ENCODE measurements at places on chromosomes 6 and 20.

DNA sequence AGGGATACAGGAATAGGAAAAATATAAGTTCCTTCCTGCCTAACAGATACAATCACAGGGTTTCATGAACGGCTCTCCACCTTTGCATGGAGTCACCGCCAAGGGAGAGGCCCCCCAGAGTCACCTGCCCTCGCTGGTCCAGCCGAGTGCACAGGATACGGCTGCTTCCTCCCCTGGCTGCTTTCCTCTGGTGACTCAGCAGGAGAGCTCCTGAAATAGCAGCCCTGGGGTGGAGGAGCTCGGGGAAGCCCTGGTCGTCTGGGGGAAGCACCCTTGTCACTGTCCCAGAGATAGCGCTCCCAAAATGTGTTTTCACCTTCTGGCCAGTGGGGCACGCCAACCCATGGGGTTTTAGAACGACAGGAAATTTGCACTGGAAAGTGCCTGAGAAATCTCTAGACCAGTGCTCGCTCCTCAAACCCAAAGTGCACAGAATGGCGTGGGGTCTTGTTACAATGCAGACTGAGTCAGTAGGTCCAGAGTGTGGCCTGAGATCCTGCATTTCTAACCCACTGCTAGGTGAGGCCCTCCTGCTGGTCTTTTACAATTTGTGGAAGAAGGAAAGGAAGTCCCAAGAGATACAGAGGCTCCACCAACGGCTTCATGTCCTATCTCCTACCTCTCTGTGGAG is 35.9 kb upstream of the FAM50B start:
- peak; percentile 68 for DNase-seq

- no peak for DNase-seq
Observed at GRCh38 chr6:56005426-56005825, 130.0 kb upstream of the BMP5 start.

- peak; percentile 39 for DNase-seq
Observed at GRCh38 chr6:32046450-32047083, 8.4 kb downstream of the CYP21A2 start.

DNA sequence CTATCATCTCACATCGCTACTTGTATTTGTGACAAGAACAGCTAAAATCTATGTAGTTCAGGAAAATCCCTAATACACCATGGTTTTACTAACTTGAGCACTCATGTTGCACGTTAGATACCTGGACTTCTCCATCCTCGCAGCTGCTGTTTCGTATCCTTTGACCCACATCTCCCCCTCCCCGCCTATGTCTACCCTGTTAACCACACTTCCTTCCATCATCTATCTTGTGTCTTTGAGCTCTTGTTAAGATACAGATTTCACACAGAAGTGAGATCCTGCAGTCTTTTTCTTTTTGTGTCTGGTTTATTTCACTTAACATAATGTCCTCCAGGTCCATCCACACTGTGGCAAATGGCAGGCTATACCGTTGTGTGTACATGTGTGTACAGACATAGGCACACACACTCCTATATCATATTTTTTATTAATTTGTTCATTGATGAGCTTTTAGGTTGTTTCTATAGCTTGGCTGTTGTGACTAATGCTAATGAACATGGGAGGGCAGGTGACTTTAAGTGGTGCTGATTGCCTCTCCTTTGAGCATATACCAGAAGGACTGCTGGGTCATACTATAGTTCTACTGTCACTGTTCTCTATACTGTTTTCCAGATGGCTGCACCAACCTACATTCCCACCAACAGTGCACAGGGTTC is 117.8 kb downstream of the WDR27 start:
- no peak for DNase-seq

DNA sequence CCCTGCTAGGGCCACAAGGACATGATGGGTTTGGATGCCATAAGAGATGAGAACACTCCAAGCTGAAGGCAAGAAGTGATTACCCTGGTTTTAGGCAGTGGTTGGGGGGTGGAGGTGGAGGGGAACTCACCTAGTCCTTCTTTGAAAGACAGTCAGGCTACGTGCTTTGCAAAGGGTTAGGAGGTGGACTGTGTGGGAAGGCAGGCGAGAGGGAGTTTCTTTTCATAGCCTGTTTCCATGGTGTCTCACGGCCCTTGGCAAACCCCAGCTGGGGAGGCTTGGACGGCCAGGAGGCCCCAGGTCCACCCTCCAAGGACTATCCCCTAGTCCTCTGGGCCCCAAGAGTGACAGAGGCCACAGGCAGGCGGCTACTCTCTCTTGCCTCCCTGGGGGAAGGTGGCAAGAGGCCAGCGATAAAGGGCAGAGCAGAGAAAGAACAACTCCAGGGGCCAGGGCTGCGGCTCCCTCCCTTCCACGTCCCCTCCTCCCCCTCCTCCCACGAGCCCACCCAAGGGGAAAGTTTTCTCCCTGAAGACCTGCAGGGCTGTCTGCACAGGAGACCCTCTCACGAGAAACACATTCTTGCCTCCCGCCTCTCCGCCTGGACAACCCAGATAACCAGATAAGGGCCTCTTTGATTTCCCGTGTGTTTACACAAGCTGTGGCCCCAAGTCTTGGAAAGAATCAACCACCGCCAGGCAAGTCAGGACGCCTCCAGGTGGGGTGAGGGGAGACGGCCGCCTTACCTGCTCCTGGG is 74.4 kb downstream of the NOL4L start:
- no peak for DNase-seq

- DNase-seq: peak; percentile 31
Observed at GRCh38 chr6:42140756-42141602, 1.4 kb downstream of the C6orf132 start.

GRCh38 chr20:24469116-24469893 is at the start of gene SYNDIG1:
SYNDIG1 (plus strand) TSS chr20:24469629; CDS start chr20:24543098, 73,469 bp downstream.
- peak; percentile 47 for DNase-seq

DNA sequence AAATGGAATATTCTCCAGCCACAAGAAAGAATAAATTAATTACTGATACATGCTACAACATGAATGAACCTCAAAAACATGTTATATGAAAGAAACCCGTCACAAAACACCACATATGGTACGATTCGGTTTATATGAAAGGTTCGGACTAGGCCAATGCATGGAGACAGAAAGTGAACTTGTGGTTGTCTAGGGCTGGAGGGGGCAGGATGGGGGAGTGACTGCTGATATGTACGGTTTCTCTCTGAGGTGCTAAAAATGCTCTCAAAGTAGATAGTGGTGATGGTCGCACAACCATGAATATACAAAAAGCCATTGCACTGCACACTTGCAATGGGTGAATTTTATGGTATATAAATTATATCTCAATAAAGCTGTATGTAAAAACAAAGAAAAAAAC is 18.3 kb downstream of the AGPAT4 start:
- no peak for DNase-seq

GRCh38 chr6:39806278-39806677 is 14.1 kb downstream of the DAAM2 start:
- DNase-seq: peak; percentile 83

DNA sequence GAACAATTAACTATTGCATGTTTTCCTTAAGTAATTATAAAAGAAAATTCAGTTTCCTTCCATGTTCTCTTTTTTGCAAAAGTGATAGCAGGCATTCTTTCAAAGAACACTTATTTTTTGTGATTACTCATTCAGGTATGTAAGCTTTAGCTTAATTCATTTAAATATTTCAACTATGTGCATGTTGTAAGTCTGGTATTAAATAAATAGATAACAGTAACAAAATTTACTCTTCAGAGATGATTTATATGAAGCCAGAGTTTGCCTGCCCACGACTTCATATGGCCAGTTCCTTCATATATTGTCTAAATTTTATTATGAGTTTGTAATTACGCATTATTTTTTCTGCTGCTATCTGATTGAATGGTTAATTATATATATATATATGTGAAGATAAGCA is 110.9 kb downstream of the ADGRG6 start:
- DNase-seq: peak; percentile 55

DNA sequence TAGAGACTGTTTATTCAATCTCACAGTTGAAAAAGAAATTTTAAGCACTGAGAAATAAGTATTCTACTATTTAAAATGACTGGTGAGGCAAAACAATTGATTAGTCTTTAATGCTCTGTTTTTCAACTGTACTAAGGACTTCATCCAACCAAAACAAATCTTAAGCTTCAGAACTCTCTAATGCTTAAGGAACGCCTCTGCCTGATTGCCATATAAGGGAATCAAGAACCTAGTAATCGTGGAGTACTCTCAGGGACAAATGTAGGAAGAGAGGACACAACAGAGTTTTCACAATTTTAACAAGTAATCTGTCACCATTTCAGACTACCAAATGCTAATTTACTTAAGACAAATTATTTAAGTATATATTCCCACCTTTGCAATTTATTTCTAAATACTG is 16.1 kb downstream of the FBXO30 start:
- DNase-seq: peak; percentile 13

DNA sequence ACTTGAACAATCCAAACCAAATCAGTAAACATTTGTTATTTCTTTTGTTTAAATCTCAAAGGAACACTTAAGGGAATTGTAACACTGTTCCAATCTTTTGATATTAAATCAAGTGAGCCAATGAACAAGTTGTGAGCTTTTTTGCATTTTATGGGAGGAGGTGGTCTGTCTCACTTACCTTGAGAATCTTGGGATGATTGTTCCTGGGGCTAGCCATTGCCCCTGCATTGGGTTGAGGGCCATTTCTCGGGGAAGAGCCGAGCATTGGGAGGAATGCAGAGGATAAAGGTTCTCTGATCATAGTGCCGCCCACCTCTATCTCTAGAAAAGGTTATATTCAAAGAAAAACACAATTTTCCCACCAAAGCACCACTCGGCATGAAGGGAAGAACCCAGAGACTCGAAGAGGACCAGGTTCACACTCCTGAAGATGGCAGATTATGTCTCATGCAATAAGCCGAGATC is 13.8 kb upstream of the TFB1M start:
- no peak for DNase-seq

- DNase-seq: no peak
Observed at GRCh38 chr6:32790306-32790705, 26.5 kb downstream of the HLA-DOB start.

DNA sequence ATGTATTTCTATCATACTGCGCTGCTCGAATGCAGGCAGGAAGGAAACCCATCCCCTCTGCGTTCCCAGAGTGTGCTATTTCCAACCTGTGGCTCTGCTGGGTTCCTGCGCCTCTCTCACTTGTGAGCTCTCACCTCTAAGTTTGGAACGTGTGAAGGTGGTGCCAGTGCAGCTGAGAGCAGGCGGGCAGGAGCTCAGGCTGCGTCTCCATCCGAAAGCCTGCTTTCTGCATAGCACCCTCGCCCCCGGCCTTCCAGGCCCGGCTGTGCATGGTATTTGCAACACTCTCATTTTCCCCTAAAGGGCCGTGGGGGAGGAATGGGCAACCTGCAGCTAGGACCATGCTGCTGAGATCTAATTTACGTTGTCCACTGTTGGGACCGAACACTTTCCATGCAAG is 288.0 kb upstream of the TSHZ2 start:
- DNase-seq: no peak

DNA sequence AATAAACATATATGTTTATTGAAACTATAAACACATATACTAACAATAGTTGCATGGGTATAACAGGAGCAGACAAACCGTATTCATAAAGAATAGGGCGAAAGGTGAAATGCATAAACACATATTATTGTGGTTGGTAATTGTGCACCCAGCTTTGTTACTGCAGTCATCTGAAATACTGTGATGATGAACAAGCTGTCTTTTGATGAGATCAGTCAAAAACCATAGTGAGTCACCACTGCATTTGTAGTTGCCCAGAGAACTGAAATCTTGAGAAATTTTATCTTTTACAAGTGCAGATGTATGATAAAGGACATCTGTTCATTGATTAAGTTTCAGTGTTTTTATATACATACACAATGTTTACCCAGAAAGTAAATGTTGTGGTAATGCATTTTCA is 133.7 kb downstream of the MYO6 start:
- peak; percentile 61 for DNase-seq

DNA sequence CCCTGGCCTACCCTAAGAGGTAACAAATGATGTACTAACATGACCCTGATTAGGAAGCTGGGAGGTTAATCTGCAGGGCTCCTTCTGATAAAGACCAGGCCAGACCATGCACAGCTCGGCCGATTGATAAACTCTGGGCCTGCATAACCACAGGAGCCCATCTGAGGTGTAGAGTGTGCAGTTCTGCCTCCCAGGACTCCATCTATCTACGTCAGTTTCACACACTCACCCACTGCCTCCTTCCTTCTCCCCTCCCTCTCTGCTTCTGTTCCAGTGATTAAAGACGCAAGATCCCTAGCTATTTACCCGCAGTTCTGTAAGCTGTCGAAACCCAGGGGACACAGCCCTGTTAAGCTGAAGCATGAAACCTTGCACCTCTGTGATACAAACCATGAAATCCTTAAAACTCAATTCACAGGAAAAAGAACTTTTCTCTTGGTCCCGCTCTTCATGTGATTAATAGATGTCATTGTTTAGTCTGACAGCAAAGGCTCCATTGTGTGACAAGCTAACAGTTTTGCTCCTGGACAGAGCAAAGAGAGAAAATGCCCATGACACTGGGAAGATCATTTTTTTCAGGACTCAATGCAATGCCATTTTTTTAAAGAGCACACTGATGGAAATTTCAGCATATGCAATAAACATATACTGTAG is 470.6 kb downstream of the MAFB start:
- DNase-seq: no peak

DNA sequence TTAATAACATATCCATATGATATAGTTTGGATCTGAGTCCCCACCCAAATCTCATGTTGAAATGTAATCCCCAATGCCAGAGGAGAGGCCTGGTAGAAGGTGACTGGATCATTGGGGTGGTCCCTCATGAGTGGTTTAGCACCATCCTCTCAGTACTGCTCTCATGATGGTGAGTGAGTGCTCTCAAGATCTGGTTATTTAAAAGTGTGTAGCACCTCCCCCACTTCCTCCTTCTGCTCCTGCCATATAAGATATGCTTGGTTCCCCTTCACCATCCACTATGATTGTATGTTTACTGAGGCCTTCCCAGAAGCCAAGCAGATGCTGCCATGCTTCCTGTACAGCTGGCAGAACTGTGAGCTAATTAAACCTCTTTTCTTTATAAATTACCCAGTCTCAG is 22.9 kb downstream of the IRF4 start:
- no peak for DNase-seq

- DNase-seq: peak; percentile 99
Observed at GRCh38 chr6:26157251-26158075, 70.2 kb downstream of the HFE start.

DNA sequence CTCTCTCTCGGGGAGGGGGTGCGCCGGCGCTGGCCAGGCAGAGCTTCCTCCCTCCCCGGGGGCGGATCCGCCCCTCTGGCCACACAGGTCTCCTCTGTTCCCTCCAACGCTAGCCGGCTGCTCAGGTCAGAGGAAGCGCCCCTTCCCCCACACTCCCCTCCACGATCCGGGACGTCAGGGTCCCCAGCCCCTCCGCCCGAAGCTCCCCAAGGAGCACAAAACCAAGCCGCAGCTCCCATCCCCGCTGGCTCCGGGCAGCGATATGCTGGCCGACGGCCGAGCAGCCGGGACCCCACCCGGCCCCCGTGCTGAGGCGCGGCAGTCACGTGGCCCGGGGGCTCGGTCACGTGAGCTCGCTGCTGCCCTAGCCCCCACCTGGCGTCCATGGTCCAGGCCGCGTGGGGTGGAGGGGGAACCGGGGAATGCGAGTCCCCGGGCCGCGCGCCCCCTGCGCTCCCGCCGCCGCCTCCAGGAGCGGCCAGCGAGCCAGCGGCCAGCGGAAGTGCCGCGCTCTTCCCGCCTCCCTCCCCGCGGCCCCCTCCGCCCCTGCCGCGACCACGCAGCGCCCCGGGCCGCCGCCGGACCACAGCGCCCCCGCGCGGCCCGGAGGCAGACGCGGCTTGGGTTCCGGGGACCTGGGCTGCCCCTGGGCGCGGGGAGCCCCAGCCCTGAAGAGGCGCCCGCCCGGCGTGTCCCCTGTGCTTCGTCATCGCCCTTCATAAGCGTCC is at the start of gene SLC35B2:
TSS of gene SLC35B2 (minus strand) at position 504 of the 728 bp plus-strand sequence. CDS start at position 386, 118 bp downstream.
- peak; percentile 72 for DNase-seq

GRCh38 chr6:135854799-135855198 is 3.3 kb downstream of the PDE7B start:
- no peak for DNase-seq

All from fibroblast of skin of right biceps (primary cell).